H1 (cell line): ENCODE measurements at places on chromosomes 16 and 17. TPM values are rescaled to one million over a fixed set of nuclear protein-coding genes. Genes with fewer than 3 reads are reported as not detected.

DNA sequence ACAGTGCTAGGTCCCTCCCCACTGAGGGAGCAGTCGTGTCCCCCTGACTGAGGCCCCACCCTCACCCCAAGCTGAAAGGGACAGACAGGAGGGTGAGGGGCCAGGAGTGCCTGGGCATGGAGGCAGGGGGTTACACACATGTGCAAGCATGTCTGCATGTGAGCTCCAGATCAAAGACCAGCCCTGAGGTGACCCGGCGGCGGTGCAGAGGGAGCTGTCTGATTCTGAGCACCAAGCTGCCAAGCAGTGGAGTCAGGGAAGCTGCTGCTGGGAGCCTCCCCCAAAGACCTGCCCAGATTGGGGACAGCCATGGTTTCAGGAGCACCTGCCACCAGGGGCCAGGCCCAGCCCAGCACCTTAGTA lies 5.5 kb downstream of the DLX3 start:
- DNase-seq, result peak; percentile 43

GRCh38 chr16:80417706-80418271 lies 123.0 kb upstream of the DYNLRB2 start:
- DNase-seq, result no peak

GRCh38 chr16:29854520-29855100 lies 8.4 kb downstream of the CDIPT start:
- no peak for DNase-seq

- DNase-seq, result no peak
These were observed 299.3 kb downstream of the SOX9 start for GRCh38 chr17:72419866-72420774.

PRR29 gene
- 0.61 and 0.67 TPM in 2 replicates for total RNA-seq

PTGES3L gene
- total RNA-seq, result 2.2 and 3.0 TPM in 2 replicates

NLE1 gene
- total RNA-seq, result 50.1 and 51.5 TPM in 2 replicates

DNA sequence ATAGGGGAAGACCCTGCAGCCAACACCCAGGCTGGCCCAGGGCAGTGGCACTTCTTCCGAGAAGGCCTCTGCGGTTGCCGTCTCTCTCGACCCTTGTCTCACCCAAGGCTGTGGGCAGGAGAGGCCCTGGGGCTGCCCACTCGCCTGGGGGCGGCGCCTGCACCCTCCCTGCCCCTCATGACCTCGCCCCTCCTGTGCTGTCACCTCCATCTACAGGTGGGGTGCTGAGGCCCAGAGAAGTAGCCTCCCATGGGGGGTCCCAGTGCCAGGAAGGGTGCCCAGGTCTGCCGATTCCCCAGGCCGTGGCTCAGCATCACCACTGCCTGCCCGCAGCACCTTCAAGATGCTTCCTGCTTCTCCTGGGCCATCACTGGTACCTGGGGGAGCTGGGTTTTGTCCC lies 992 bp downstream of the NLRC3 start:
- no peak for DNase-seq

DNA sequence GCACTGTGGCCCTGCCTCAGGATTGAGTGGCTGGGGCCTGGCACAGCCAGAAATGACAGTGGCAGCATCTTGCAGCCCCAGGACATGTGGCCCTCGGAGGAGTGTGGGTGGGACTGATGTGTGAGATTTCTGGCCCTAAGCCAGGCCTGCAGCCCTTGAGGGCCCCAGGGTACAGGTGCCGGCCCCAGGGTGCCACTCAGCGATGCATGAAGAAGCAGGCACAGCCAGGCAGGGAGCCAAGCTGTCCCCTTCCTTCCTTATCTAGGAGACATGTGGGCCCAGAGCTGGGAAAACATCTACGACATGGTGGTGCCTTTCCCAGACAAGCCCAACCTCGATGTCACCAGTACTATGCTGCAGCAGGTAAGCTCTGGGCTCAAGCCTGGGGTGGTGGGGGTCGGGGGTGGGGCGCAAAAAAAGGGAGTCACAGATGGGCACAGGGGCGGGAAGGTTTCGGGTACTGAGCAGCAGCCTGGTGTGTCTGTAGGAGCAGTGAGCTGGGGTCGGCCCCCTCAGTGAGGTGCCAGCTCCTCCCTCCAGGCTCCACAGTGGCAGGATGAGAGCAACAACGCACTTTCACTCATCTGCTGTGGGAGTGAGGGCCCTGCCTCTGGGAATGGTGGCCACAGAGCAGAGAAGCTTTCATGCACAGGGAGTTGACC lies 4.1 kb downstream of the ACE start:
- no peak for DNase-seq

CD300H gene
- not detected in 2 replicates for total RNA-seq

DNA sequence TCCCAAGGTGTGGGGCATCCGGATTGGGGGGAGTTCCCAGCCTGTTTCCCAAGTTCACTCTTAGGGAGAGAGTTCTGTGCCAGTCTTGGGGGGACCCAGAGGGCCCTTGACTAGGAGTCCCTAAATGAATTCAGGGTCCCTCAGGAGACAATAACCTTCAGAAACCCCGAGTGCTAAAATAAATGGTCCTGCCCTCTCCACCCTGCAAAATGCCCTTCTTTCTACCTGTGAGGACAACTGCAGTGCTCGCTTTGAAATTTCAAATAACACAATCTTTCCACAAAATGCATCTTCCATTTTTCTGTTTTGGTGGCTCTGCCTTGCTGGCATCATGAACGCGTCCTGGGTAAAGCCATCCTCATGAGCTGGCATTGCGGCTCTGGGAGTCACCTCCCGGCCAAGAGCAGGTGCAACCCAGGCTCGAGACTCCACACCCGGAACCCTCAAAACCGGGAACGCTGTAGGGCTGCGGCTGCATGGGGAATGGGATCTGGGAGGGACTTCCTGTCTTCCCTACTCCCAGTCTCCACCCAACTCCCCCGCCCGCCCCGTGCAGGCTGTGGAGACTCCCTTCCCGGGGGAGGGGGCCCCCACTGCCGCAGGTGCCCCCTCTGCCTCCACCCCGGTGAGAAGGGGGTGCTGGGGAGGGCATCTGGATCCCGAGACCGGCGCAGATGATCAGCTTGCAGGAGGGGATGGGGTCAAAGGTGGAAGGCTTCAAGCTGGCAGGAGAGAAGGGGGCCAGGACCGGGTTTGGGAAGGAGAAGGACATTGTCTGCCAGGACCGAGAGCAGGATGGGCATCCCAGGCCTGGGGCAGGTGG lies at the start of gene ZNF205:
Gene ZNF205 (plus strand): TSS at position 529 of the 823 bp plus-strand sequence. CDS start 845 bp downstream, outside the sequence.
- no peak for DNase-seq

GRCh38 chr17:32114536-32114935 lies 27.8 kb upstream of the RHOT1 start:
- DNase-seq, result no peak

GRCh38 chr16:15587152-15587825 lies 55.7 kb downstream of the MARF1 start:
- no peak for DNase-seq

GRCh38 chr17:34644941-34645550 lies 65.7 kb downstream of the TMEM132E start:
- DNase-seq, result no peak

ST6GALNAC2 gene
- not detected in 2 replicates for total RNA-seq

GSE1 gene
- 65.6 and 66.2 TPM in 2 replicates for total RNA-seq

GRCh38 chr16:31414706-31415105 lies 13.5 kb downstream of the COX6A2 start:
- no peak for DNase-seq

SCARF1 gene
- total RNA-seq, result 1.6 TPM in 2 replicates

RND2 gene
- 51.3 and 56.8 TPM in 2 replicates for total RNA-seq

GRCh38 chr17:39208893-39209292 lies 8.8 kb downstream of the RPL19 start:
- DNase-seq, result no peak

DNA sequence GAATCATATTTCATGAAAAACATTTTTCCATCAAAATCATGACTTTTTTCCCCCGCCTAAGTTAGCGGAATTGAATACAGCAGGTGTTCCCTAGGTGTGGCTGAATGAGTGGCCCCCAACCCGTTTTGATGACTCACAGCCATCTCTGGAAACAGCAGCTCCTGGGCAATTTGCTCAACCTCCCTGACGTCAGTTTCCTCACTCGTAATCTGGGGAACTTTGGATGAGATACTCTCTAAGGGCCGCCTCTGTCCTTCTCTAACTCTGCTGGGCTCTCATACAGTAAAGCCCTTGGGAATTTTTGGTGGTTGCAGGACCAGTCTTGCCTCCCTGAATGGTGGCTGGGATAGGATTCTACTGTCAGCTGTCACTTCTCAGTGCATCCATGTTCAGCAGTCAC lies 11.6 kb upstream of the NTN1 start:
- DNase-seq, result no peak

PAQR4 gene
- total RNA-seq, result 28.2 and 28.8 TPM in 2 replicates

DNA sequence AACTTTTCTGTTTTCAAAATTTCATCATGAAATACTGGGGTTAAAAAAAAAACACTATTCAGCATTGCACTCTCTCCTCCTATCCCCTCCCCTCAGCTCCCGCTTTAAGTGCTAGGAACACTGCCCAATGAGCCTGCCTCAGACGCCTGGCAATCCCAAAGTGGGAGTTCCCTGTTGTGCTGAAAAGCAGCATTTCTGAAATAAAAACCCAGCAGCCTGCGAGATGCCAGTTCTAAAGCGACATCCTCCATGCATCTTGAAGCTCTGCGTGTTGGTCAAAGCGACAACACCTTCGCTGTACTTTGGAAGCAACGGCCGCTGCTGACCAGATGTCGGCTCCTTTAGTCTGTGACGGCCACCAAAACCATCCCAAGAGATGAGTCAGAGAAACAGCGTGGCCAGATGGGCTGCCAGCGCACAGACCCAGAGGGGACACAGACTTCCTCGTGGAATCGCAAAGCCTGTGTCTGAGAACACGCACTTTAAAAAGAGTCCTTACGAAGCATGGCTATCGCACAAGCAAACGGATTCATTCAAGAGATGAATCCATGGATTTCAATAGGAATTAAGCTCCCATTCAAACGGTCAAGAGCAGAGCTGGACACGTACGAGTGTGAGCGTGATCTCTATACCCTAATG lies 32.8 kb downstream of the FBXO31 start:
- DNase-seq, result no peak

TMEM114 gene
- 1.6 TPM in 2 replicates for total RNA-seq

DNA sequence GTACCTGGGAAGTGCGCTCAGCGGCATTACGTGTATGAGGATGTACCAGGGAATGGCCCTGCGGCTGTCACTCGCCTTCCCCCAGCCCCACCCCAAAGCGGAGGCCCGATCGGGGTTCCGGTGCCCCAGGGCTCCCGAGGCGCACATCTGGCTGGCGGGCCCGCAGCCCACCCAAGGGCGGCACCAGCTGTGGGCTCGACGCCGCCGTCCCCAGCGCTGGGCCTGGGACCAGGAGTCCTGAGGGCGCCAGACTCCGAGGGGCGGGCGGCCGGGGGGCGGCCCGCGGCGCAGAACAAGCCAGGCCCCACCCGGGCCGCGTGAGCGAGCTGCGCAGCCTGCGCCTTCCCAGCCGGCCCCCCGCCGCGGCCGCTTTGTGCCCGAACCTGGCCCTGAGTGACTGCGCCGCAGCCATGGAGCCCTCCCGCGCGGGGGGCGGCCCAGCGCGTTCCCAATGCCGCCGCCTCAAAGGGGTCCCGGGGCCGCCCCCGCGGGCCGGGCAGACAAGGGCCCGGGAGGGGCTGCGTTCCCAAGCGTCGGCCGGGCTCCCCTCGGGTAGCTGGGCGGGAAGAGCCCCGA lies 17.4 kb downstream of the ZNF423 start:
- DNase-seq, result no peak

GRCh38 chr17:13584701-13585080 lies 17.0 kb downstream of the HS3ST3A1 start:
- no peak for DNase-seq

SOX9 gene
- 4.9 and 5.2 TPM in 2 replicates for total RNA-seq

- DNase-seq, result no peak
These were observed 17.8 kb downstream of the CDH16 start for GRCh38 chr16:66900721-66901441.
